ENCODE measurements at places on chromosomes 16 and 17.

DNA sequence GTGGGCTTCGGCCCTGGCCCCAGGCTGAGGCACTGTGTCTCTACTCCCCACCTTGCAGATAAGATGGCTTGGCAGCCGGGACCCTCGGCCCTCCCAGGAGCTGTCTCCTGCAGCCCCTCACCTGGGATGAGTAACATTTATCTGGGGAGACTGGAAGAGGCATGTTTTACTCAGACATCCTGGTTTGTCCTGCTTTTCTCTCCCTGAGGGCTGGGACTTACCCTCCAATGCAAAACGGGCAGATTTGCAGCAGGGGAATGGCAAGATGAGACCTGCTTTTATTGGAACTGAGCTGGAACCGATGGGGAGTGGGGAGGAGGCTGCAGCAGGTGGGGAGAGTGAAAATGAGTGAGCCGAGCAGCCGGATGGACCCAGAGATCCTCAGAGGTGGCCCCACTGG lies 27.3 kb upstream of the UBE2G1 start:
- DNase-seq: no peak

DNA sequence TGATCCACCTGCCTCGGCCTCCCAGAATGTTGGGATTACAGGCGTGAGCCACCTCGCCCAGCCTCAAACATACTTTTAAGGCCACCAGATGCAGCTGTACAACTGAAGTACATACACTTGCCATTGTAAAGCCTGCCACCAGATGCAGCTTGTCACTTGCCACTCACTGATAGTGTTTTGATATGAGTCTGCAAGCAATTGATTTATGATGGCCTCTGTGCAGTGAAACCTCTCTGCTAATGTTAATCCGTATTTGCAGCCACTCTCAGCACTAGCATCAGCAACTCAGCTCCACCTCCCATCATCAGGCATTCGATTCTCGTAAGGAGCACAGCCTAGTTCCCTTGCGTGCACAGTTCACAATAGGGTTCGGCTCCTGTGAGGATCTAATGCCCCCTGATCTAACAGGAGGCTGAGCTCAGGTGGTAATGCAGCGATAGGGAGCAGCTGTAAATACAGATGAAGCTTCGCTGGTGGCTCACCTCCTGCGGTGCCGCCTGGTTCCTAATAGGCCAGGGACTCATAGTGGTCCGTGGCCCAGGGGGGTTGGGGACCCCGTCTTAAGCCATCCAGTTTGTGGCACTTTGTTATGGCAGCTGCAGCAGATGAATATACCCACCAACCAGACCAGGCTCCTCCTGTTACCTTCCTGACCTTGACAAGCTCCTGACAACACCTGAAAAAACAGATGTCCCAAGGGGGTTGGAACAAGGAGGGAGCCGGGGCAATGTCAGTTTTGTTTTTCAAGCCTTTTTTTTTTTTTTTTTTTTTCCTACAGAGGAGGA lies 1.3 kb upstream of the HERPUD1 start:
- DNase-seq: no peak

DNA sequence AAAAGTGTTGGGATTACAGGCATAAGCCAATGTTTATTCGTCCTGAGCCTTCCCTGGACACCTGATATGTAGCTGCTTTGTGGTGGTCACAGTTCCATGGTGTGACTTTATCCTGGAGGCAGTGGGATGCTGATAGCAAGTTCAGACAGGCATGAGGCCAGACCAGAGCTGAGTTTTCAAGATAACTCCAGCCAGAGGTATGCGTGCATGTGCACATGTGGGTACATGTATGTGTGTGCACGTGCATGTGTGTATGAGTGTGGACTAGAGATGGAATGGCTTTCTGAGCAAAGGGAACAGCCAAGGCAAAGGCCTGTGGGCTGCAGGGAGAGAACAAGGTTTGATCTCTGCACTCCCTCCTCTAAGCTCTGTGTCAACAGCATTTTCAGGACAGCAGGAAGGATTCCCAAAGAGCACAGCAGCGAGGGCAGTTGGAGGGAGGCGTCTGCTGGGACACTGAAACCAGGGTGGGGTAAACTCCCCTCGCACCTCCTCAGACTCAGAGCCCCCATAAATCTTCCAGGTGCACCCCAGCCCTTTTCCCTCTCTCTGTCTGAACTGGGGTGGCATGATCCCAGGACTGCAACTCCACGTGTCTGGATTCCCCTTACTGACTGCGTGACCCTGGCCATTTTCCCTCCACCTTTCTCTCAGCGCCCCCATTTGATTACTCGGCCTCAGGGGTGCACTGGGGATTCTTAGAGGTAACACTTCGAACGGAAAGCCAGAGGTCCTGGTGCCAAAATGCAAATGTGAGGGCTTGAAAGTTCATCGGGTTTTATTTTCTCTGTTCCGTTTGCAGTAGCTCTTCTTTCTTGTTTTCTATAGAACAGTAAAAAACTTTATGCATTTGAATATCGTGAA lies 15.3 kb downstream of the NLRC5 start:
- no peak for DNase-seq

DNA sequence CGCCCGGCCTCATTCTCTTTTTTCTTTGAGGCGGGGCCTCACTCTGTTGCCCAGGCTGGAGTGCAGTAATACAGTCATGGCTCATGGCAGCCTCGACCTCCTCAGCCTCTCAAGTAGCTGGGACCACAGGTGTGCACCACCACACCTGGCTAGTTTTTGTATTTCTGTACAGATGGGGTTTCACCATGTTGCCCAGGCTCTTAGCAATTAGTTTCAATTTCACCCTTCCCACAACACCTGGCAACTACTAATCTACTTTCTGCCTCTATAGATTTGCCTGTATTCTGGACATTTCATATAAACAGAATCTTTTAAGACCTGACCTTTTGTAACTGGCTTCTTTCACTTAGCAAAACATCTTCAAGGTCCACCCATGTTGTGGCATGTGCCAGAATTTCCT lies 8.0 kb upstream of the NT5M start:
- DNase-seq: no peak

DNA sequence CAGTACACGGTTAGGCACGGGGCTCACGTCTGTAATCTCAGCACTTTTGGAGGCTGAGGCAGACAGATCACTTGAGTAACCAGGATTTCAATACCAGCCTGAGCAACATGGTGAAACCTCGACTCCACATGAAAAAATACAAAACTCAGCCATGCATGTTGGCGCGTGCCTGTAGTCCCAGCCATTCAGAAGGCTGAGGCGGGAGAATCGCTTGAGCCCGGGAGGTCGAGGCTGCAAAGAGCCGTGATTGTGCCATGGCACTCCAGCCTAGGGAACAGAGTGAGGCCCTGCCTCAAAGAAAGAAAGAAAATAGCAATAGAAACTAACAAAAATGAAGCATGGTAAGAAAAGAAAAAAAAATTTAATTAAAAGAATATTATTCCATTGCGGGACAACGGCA lies 128.0 kb upstream of the CHMP6 start:
- no peak for DNase-seq

DNA sequence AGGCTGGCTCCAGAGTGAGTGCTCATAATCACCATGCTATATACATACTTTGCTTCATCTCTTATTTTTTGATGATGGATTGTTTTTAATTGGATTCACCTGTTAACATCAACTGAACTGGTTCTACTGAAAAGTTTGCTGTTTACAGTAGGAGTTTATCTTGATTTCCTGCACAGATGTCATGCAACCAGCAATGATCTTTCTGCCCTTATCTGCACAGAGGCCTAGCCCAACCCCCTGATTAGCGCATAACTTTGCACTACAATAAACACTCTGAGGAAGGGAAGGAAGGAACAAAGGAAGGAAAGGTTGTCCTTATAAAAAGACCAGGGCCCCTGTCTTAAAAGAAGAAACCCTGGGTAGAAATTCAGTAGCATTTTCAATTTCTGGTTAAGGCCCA lies 152.9 kb downstream of the RGS9 start:
- no peak for DNase-seq

- DNase-seq: no peak
These were observed 7.7 kb upstream of the PCTP start for GRCh38 chr17:55743103-55743679.

GRCh38 chr17:68785565-68786486 lies 169.4 kb downstream of the ABCA8 start:
- DNase-seq: no peak

DNA sequence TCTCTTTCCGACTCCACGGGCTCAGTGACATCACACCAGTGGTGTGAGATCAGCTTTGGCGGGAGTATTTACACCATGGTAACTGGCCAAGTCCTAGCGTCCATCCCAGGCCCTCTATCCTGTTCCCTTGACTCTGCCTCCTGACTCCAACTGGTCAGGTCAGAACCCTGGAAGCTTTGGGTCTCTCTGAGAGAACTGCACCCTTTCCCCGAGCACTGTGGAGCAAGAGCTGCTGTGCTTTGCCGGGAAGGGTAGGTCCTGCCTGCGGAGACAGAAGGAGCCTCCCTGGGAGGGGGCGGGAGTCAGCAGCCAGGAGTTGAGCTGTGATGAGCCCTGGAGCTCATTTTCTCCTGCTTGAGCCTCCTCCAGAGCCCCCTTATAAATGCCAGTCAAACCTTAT lies 212.1 kb upstream of the TNRC6C start:
- no peak for DNase-seq

GRCh38 chr17:345261-345660 lies 7.3 kb downstream of the RPH3AL start:
- DNase-seq: no peak

DNA sequence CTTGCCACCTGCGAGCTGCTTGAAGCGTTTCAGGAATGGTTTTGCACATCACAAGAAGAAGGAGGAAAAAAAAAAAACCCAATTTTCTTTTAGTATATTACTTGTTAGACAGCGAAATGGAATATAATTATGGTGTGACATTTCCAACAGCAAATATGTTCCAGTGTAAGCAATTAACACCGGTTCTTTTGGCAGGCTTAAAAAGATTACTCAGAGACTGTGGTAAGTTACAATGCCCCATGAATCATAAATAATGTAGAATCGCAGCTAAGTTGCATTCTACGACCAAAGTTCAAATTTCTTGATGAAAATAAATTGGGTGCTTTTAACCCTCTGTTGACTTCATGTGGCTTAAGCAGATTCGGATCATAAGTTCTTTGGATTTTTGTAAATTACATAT lies 245.2 kb downstream of the XYLT1 start:
- DNase-seq: no peak

GRCh38 chr17:15886221-15886620 lies 58.7 kb upstream of the ADORA2B start:
- DNase-seq: no peak

DNA sequence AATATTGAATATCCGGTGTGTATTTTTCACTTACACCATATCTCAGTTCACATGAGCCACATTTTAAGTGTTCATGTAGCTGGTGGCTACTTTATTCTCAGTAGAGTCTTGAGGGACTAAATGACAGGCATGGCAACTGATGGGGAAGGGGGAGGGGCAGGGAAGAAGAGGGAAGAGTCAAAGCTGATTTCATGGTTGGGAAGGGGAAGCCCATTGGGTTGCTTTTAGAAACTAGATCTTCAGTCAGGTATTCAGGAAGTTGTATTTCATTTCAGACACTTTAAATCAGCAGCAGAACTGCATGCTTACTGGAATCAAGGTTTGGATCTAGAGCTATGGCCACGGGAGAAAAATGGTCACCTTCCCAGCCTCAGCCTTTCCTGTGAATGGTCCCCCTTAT lies 2.9 kb upstream of the WIPI1 start:
- no peak for DNase-seq

DNA sequence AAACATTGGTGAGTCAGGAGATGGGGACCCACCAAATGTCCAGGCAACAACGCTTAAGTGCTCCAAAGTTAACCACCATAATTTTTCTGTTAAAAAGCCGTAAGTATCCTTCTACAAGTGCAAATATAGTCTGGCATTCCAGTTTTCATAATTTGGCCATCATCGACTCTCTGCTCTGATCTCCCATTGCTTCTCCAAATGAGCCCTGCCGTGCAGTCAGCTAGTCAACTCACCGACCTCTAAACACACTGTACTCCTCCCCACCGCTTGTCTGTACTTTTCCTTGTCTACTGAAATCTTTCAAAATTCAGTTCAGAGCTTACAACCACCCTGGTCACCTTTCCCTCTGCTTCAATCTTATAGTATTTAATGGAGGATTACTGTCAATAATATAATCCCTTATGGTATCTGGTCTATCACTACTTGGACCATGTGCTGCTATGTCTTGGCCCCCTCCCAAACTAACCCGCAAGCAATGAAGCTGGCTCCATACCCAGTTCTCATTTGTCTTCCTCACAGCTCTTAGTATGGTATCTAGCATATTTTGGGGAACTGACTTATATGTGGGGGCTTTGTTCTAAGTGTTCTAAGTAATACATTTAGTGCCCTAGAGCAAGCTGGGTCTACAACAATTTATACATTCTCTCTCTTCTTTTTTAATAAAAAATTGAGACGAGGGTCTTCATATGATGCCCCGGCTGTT lies 52.7 kb upstream of the SLC25A19 start:
- no peak for DNase-seq

GRCh38 chr17:28749516-28750177 lies 5.8 kb downstream of the TRAF4 start:
- no peak for DNase-seq

- DNase-seq: no peak
These were observed 32.2 kb upstream of the HAS3 start for GRCh38 chr16:69073181-69073702.

GRCh38 chr17:27818401-27819105 lies 18.2 kb upstream of the NOS2 start:
- no peak for DNase-seq

DNA sequence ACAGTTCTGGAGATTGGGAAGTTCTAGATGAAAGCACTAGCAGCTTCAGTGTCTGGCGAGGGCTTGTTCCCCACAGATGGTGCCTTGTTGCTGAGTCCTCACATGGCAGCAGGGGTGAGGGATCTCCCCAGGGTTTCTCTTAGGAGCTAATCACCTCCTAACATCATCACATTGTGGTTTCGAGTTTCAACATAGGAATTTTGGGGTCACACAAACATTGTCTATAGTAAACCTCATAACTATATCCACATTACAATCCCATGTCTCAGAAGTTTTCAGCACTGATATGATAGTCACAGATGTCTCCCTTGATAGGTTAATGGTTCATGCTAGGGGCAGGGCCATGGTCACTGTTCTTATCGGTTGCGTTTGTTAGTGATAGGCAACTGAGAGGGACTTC lies 13.8 kb downstream of the CLUAP1 start:
- no peak for DNase-seq

GRCh38 chr16:55047903-55048497 lies 117.3 kb downstream of the IRX5 start:
- no peak for DNase-seq

All from stimulated activated CD8-positive, alpha-beta memory T cell treated with anti-CD3 and anti-CD28 coated beads, Interleukin-7, amount 100 ng/mL, for 1 hour (primary cell).